ENCODE measurements at places on chromosomes 11 and 22.

- DNase-seq, result no peak
These were observed 15.0 kb upstream of the YWHAH start for GRCh38 chr22:31929167-31929930.

- DNase-seq, result no peak
These were observed 8.4 kb downstream of the KRTAP5-6 start for GRCh38 chr11:1705126-1706052.

GRCh38 chr11:91959411-91959810 lies 265.2 kb upstream of the FAT3 start:
- no peak for DNase-seq

- DNase-seq, result peak; percentile 58
These were observed 23.6 kb downstream of the ALX4 start for GRCh38 chr11:44286268-44286880.

GRCh38 chr11:19200410-19201201 lies 1.2 kb downstream of the CSRP3 start:
- DNase-seq, result no peak

GRCh38 chr22:33896575-33897447 lies 23.5 kb downstream of the LARGE1 start:
- no peak for DNase-seq

DNA sequence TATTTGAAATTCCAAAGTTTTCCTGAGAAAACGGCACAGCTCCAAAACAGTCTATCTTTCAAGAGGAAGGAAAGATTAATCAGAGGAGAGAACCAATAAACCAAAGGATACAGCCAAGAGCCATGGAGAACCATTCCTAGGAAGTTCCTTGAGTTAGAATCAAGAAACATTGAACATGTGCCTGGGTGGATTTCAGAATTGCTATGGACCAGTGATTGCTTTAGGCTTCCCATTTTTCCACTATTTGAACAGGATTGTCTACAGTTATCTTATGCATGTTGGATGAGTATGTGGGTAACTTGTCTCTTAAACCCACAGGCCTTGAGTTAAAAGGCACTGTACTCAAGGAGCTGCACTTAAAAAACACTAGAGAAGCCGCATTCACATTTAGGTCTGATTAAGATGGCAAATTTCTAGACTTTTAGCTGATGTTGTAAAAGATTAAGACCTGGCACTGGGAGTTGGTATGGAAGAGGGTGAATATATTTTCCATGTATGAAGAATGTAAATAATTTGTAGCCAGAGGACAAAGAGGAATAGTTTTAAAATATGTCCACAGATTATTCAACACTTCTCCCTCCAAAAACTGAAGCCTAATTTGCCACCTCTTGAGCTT lies 11.2 kb upstream of the DEUP1 start:
- DNase-seq, result no peak

DNA sequence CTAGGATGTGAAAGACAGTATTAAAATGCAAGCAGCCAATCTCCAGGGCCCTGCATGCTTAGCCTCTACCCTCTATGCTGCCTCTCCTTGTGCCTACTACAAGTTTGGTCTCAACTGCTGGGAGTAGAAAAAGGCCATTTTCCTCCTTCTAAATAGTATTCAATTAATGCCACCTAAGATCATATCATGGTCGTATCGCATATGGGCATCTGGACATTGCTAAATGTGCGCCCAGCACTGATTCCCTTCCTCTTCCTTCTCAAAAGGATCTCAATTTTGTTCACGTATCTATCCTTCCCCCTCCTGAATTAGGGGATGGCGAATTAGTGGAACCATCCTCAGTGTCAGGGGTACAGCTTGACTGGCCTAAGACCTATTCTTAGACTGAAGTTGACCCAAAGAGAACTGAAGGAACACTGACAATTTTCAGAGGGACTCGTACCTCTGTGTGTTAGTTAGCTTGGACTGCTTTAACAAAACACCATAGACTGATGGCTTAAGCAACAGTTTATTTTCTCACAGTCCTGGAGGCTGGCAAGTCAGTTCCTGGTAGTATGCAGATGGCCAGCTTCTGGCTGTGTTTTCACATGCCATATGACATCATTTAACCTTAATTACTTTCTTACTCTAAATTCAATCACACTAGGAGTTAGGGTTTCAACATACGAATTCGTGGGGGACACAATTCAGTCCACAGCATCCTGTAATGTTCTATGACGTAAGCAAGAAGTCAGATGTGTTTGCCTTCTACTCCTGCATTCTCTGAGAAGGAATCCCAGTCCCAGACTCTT lies 8.5 kb upstream of the NUP50 start:
- no peak for DNase-seq

DNA sequence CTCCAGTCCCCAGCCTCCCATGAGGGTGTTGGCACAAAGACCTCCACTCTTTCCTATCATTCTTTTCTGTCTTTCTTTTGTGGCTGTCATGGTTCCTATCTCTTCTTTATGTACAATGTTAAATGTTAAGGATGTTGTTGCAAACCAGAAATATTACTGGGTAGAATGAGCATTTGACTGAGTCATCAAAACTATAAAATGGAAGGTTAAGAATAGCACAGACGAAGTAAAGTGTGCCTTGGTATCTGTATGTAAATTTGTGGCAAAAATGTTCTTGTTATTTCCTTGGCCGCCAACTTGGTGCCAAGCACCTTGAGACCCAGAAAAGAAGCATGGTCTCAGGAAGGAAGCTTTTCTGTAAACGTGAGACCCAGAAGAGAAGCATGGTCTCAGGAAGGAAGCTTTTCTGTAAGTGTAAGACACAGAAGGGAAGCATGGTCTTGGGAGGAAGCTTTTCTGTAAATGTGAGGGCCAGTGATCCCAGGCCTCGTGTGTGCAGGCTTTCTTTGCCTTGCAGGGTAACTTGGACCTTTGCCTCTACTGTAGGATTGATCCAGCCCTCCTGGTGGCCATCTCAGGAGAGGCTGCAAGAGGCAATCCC lies 6.7 kb upstream of the PKP3 start:
- DNase-seq, result no peak

DNA sequence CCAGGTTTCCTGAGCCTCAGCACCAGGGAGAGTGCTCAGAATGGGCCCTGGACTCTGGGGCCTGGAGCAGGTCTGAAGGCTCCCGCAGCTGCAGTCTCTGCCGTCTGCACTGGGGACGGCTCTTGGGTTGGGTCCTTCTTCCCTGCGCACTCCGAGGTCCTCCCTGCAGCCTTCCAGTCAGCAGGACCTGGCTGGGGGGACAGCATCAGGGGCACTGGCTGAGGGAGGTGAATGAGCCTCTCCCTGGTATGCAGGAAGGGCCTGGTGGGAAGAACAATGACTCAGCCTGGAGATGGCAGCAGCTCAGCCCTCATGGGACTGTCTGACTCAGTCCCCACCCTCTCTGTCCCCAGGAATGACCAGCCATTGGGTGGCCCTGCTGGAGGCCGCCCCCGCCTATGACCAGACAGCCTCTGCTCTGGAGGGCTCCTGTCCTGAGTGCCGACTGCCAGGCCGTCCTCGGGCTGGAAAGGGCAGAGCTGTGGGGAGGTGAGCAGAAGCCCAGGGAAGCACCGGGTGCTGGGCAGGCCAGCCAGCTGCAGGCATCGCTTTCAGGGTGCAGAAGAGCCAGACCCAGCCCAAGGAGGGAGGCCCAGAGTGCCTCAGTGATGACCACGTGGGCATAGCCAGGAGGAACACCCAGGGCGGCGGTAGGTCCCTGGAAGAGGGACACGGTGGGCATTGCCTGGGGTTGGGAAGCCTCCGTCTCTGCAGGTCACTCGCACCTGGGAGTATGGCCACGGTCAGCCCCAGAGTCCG lies 455.0 kb downstream of the BRD1 start:
- no peak for DNase-seq

GRCh38 chr11:103963648-103964047 lies 72.8 kb upstream of the DDI1 start:
- DNase-seq, result no peak

- DNase-seq, result no peak
These were observed 353.2 kb upstream of the TENM4 start for GRCh38 chr11:79794057-79794456.

DNA sequence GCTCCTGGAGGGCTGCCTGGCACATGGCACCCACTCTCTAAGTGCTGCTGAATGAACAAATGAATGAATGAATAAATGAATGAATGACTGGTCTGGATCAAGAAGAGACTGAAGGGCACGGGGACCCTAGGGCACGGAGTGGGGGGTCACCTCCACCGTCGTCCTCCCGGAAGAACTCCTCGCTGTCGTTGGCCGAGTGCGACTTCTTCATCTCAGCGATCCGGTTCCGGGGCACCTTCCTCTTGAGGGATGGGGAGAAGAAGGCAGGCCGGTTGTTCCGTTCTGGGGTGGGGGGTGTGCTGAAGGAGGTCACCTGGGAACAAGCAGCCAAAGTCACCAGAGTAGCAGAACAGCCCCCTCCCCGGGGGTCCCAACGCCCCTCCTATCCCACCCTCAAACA lies 36.0 kb downstream of the NUP50 start:
- no peak for DNase-seq

DNA sequence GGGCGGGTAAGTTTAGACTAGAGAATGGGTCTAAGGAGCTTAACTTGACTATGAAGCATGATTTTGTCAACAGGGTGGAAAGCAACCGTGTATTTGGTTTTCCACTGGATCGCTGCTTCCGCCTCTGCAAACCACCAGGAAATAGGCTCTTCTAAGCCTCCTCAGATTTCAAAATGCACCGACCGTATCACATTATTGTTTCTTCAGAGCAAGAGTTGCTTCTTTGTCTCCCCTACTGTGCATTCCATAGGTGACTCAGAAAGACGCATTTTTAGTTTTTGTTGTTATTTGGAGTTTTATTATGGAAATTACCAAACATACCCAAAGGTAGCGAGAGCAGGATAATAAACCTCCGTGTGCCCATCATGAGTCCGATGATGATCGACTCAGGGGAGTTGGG lies 64.3 kb upstream of the RASD2 start:
- DNase-seq, result no peak

- DNase-seq, result no peak
These were observed 11.7 kb downstream of the SAA1 start for GRCh38 chr11:18277565-18278271.

DNA sequence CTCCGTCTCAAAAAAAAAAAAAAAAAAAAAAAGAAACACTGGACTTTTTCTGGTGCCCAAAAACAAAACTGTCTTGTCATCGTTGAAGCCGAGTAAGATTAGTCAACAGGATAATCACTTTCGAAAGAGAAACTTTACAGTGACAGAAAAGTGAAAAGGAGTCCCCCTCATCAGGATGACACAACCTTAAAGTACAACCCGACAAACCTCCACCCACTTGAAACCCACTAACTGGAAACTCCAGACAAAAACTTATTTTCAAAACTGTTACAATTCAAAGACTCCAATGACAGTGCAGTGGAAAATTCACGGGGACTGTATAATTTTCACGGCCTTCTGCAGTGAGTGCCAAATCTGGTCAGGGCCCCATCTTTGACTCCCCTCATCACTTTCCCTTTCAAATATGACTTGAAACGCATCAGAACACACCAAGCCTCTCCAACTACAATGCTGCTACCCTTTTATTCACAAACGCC lies 1.3 kb downstream of the DENND5A start:
- peak; percentile 31 for DNase-seq

DNA sequence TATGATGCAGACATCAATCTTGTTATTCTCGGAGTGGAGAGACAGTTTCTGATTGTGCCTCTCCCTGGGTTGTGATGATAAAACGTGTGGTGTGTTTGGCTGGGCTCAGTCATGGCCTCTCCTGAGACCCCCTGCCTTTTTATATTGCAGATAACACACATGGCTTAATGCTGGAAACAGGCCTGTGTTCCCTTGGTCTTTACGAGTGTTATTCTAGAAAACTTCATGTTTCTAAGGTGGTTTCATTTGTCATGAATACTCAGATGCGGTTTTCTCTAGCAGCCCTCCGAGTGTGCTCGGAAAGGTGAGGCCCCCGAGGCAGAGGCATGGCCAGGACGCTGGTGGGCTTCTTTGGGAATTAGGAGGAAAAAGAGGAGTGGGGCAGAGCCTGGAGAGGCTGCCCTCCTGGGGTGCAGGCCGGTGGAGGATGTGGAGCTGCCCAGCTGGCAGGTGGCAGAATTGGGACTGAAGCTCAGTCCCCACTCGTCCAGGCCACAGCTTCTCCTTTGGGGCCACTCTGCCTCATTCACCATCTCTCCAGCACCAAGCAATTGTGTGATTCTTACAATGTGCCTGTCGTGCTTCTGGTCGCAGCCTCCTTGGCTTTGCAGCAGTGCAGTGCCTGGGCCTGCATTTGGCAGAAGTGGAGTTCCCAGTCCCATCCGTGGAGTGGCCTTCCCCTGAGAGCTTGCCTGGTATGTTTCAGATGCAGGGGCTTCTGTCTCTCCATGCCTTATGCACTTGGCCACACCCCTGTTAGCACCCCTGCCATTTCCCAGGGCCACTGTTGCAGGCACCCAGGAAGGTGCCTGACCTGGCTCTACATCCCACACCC lies 309.6 kb downstream of the TBC1D22A start:
- no peak for DNase-seq

DNA sequence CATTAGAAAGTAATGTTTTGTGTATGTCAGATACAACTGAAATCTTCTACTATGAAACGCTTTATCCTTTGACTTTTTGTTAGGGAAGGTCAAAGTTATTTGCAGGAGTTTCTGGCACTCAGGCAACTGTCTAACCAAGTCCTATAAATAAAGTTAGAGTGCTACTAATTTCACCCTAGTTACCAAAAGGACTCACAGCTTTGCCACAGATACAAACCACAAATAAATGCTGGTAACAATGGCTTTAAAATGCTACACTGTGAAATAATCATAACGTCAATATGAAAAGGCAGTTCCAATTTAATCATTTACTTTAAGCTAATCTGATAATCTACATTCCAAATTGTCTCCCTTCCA lies 124.3 kb downstream of the RBFOX2 start:
- DNase-seq, result no peak

- no peak for DNase-seq
These were observed 234.5 kb downstream of the CEP164 start for GRCh38 chr11:117562136-117562535.

- DNase-seq, result no peak
These were observed 1021.4 kb upstream of the TENM4 start for GRCh38 chr11:80462211-80462610.

GRCh38 chr22:45310331-45310976 lies 720 bp downstream of the FAM118A start:
- DNase-seq, result no peak

DNA sequence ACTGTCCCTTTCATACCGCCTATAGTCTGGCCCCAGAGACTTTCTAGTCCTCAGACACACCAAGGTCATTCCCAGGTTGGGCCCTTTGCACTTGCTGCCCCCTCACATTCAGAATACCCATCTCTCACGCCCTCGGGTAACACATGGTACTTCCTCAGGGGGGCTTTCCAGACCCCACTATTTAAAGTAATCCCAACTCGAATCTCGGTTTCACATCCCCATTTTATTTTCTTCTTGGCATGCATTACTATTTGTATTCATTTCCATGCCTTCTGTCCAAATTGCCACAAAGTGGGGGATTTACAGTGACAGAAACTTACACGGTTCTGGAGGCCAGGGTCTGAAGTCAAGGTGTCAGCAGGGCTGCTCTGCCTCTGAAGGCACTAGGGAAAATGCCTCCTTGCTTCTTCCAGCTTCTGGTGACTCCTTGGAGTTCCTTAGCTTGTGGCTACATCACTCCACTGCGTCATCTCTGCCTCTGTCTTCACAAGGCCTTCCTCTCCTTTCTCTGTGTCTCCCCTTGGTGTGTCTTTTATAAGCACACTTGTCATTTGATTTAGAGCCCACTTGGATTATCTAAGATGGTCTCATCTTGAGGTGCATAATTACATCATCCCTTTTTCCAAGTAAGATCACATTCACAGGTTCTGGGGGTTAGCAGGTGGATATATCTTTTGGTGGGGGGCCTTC lies 15.1 kb downstream of the RCN1 start:
- DNase-seq, result no peak

All from activated T-cell treated with anti-CD3 and anti-CD28 coated beads for 48 hours (primary cell).